Amniotic stem cell (primary cell): ENCODE measurements at places on chromosomes 6 and 20.

DNA sequence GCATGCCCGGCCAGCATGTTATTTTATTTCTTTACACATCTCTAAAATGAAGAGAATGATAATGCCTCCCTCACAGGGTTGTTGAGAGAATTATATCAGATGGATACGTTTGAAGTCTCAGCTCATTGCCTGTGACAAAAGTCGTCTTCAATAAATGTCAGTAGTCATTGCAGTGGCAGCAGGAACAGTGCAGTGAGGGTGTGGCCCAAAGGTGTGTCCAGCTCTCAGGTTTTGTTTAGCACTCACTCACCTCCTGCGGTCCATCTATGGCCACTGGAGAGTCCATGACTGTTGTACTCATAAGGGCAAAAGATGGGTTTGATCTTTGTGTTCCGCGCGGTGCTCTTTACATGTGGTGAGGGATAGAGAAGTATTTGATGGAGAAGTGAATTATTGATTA is 77.2 kb upstream of the TIAM2 start:
- no peak for DNase-seq

DNA sequence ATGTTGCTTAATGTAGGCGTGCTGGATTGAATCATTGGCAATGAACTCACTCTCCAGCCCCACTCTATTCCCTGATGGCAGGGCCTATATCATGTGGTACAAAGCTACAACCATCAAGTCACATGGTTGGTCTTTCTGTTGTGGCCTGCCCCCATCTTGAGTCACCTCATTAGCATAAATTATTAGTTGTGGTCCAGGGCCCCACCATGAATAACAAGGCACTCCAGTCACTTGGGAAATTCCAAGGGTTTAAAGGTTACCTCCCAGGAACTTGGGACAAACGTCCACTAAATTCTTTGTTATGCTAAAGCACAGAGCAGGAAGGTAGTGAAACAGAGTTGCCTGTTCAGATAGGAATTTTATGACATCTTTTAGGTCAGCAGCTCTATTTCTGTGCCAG is 193.7 kb downstream of the SLC35F1 start:
- DNase-seq, result no peak

- no peak for DNase-seq
Measured at GRCh38 chr6:83403191-83403590, 27.7 kb downstream of the ME1 start.

DNA sequence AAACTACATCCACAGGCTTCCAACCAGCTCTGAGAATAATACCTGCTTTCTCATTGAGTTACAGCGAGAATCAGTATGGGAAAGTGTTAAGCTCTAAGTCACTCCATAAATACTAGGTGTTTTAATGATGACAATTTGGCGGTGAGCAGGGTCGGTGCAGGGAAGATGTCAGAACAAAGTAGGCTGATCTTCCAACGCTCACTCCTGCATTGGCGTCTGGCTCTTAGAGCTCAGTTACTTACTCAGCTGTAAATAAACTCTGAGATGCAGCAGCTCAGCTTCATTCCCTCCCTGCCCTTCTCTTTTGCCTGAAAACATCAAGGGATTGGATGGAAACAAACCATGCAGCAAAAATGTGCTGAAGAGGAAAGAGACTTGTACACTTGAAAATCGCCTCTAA is 102.5 kb upstream of the SPACA1 start:
- DNase-seq, result no peak

DNA sequence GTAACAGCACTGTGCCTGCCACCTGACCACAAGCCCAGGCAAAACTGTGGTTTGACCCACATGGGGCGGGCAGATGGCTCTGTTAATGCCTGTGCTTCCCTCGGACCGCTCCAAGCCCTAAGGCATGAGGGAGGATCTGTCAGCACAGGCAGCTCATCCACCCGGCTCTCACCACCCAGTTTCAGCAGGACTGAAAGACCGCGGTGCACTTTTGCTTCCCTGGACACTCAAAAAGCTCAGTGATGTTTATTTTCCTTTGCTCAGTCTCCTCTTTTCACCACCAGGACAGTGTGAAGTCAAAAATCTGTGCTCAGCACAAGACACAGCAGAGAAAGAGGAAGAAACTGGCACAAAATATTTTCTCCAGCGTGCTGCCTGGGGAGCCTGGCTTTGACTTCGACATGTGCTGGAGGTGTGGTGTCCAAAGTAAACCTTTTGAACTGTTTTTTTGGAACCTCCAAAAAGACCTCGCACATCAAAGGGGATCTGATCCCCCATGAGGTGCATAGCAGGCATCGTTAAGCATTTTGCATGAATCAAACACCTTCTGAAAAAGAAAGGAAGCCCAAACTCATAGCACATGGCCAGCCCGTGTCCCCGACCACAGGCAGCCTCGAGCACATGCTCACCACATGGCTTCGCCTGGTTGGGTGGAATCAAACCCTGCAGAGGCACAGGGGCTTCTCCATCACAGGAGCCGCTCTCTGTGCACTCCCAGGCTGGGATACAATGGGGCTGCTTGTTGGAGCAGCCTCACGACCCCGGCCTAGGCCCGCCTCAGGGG is 441.7 kb upstream of the JARID2 start:
- DNase-seq, result no peak

DNA sequence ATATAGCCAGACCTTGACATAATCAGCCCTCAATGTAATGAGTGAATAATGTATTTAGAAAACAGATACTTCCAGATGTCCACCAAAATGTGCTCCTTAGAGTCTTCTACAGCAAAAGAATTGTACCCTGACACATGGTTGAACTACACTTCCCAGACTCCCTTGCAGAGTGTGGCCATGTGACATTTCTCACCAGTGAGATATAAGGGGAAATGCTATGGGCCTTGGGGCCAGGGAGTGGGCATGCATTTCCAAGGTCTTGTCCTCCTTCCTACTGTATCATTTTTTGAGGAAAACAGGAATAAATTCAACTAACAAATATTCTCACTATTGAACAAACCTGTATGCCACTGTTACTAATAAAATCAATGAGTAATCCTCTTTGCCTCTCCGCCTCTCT is 211.4 kb upstream of the SMLR1 start:
- no peak for DNase-seq

DNA sequence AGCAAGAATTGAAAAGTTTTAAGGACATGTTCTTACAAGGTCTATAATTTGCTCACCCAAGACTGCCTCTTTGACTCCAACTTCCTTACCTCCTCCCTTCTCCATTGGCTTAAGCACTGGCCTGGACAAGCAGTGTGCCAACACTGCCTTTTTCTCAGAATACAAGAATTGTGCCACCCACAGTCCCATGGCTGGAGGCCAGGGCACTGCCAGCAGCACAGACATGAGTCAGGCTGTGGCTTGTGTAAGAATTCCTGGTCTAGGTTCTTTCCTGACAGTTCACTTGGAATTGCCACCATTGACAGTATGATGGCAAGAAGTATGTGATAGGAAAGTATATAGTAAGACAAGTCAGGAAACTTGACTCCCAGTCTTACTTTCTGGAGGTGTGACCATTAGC is 202.7 kb upstream of the MARCKS start:
- DNase-seq, result no peak

- DNase-seq, result no peak
Measured at GRCh38 chr6:9532621-9533557, 882.0 kb downstream of the TFAP2A start.

DNA sequence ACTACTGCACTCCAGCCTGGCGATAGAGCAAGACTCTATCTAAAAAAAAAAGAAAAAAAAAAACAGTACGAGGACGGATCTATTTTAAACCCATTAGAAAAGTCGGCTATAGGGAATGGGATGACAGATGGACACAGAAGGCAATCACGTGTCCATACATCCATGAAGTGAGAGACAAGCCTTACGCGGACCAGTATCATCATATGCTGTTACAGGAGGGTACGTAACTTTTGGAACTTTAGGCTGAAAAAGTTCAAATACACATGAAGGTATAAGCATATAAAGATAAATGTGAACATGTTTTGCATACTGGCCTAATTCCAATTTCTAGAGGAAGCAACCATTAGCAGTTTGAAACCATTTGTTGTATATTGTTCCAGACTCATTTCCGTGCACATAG is 109.8 kb upstream of the EXOC2 start:
- no peak for DNase-seq

DNA sequence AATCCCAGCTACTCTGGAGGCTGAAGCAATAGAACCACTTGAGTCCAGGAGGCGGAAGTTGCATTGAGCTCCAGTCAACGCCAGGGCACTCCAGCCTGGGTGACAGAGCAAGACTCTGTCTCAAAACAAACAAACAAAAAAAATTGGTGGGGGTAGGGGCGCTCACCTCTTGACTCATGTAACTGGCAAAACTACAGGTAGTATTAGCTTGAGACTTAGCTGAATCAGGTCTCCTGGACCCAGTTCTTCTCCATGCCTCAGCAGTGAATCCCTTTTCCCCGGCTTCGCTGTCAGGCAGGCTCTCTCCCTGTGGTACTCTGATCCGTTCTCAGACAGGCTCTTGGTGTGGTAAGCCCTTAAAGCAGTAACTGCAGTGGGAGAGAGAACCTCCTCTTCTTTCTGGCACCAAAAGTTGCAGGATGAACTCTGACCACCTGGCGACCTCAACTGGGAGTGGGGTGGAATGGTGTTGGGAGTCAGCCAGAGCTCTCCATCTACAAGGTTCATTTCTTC is 12.9 kb downstream of the SLC9A8 start:
- no peak for DNase-seq

DNA sequence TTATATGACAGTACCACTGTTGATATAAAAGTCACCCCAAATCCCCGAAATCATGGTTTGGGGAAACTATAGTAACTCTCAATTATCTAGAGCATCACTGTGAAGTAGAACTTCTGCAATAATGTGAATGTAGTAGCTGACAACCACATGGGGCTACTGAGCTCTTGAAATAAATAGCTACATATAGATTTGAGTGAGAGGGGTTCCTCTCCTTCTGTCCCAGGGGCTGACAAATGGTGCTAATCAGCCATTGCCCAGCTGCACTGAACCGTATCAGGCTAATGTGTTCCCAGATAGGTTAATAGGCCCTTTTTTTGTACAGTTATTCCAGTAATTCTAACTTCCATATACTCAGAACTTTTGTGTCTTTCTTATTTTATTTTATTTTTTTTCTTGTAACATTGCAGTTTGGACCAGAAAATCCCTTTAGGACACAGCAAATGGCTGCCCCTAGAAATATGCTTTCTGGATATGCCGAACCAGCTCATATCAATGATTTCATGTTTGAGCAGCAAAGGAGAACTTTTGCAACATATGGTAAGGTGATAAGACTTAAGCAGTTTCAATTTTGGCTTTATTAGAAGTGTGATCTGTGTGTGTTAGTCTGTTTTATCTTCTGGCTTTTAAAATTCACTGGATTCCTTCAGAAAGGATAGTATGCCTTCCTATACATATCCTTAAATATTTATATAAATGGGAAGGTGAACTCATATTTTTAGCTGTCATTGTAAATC is 21.1 kb downstream of the CDC40 start:
- DNase-seq, result no peak

- no peak for DNase-seq
Measured at GRCh38 chr6:35382015-35382414, 39.7 kb downstream of the PPARD start.

GRCh38 chr6:149646599-149646998 is 1.9 kb downstream of the KATNA1 start:
- DNase-seq, result no peak

GRCh38 chr6:5540370-5540769 is 279.1 kb downstream of the FARS2 start:
- no peak for DNase-seq

DNA sequence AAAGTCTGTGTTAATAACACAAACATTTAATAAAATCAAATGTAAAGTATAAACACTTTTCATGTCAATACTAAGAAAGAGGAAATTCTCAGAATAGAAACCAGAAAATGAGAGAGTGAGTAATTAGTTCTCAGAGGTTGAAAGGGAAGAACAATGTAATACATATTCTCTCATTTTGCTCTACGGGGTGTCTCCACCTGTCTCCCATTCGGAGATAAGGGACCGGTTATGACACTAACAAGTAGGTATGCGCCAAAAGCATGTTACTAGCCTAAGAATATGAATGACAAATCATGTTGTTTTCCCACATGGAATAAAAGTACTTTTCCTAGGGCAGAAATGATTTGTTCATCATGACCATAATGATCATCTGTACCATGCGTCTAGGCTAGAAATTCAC is 35.6 kb upstream of the PRELID3B start:
- DNase-seq, result no peak

GRCh38 chr6:149127212-149127611 is 190.3 kb upstream of the TAB2 start:
- DNase-seq, result no peak

- DNase-seq, result no peak
Measured at GRCh38 chr6:89120371-89120770, 2.5 kb upstream of the SRSF12 start.

DNA sequence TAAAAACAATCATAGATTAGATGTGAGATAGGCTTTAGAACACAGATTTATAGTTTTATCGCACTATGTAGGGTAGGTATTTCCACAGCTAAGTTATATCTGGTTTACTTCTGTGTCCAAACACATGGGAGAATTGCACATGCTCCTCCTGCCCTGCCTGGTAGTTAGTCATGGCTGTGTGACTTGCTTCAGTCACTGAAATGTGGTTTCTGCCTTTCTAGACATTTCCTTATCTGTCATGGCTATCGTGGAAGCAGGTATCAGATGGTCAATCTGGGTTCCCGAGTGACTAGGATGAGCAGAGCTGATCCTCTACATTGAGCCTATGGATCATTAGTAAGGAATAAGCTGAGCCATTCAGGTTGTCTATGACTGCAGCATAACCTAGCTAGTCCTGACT is 117.8 kb upstream of the GMDS start:
- no peak for DNase-seq

GRCh38 chr6:160265869-160266476 is 7.4 kb upstream of the SLC22A2 start:
- no peak for DNase-seq

DNA sequence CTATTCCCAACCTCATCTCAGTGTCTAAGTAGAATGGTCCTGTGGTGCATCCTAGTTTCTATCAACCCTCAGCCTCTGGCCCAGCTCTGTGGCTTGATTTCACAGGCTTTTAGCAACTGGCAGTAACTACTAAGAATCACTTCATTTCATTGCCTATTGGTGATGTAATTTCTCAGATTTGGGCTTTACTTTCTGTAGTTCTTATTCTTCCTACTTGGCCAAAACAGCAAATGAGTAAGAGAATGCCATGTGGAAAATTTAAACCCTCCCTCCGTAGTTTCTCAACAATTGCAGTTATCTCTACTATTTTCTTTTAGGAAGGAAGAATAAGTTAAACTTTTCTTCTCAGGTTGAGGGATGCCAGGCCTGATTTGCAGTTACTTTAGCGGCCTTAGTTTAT is 387.3 kb downstream of the CDKAL1 start:
- DNase-seq, result no peak

DNA sequence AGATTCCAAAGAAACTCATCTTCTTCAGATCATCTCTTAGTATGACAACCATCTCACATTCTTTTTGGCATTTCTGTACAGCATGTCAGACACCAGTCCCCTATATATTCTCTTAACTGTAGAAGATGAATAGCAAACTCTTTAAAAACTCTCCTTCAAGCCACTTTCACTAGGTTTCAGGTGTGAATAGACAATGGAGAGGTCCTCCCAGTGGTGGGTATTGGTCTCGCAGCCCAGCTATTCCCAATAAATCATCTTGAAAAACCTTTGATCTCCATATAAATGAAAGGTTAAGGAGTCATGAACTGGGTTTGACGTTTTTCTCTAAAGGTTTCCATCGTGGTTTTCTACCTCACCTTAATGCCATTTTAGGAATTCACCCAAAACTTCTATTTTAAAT is 180.0 kb downstream of the GJA1 start:
- DNase-seq, result no peak

GRCh38 chr6:21588481-21589351 is 4.8 kb upstream of the SOX4 start:
- peak; percentile 67 for DNase-seq
